Activated CD4-positive, alpha-beta T cell treated with anti-CD3 and anti-CD28 coated beads, Interleukin-2, amount 50 U/mL, for 1 hour (primary cell): ENCODE measurements at places on chromosomes 1 and 21.

- DNase-seq: no peak
Measured at GRCh38 chr21:36615274-36615964, 83.5 kb upstream of the SIM2 start.

GRCh38 chr1:79741720-79742421 lies 735.3 kb upstream of the ADGRL4 start:
- no peak for DNase-seq

DNA sequence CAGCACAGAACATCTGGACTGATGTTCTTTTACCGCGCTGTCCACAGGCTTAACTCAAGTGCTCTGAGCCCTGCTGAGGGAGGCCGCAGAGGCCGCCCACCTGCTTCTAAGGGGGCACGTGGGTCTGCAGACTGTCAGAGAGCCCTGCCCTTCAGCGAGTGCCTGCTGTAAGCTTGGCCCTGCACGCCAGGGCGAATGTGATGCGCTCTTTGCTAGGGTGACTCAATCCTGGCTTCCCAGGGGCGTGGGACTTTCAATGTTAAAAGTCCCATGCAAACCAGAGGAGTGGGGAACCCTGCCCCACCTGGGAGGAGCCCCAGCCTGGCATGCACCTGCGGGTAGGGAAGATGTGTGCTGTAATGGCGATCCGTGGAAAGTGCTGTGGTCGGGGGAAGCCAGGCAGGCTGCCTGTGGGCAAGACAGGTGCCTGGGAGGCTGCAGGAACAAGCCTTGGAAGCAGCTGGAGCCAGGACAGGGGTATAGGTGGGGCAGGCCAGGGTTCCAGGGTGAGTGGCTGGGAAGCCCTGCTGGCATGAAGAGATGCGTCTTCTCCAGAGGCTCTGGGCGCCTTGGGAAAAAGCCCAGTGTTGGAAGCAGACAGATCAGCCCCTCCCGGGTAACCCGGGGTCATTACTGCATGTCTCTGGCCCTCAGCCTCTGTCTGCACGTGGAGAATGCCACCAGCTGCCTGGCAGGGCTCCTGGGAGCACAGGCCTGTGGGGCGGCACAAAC lies 594 bp upstream of the PANK4 start:
- DNase-seq: no peak

DNA sequence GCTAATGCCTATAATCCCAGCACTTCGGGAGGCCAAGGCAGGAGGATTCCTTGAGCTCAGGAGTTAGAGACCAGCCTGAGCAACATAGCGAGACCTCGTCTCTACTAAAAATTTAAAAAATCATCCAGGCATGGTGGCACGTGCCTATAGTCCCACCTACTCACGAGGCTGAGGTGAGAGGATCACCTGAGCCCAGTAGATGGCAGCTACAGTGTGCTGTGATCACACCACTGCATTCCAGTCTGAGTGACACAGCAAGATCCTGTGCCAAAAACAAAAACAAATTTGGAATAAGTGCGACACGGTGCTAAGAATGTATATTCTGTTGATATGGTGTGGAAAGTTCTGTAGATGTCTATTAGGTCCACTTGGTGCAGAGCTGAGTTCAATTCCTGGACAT lies 15.1 kb downstream of the USP33 start:
- no peak for DNase-seq

DNA sequence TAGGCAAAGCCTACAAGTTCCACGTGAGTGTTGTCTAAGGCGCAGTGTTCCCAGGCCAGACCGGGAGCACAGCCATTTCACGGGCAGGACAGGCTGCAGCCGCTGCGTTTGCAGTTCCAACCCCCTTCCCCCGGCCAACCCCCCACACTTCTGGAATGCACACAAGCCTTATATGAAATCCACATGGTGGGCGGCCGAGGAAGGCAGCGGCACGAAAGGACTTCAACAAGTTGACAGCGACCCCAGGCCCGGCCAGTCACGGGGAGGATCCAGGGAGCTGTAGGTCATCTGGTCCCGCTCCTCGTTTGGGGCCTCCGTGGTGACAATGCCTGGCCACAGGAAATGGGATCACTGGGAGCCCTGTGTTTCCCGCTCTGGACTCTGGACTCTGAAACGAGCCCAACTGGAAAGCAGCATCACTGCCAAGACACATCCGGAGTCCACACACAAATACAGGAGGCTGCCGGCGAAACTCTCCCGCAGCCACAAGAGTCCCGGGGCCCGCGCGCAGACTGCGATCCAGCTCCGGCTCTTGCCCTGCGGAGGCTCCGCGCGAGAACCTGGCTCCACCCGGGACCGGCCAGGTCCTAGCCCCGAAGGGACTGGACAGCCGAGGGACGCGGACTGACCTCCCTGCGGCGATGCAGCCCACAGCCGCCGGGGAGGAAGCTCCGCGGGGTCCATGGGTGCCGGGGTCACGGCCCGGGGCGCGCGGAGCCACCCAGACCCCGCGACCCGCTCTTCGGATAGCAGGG lies 794 bp downstream of the NID1 start:
- DNase-seq: peak; percentile 16

- no peak for DNase-seq
Measured at GRCh38 chr1:187481581-187482148, 652.9 kb downstream of the PLA2G4A start.

- no peak for DNase-seq
Measured at GRCh38 chr1:37723072-37723389, 30.7 kb downstream of the CDCA8 start.

- no peak for DNase-seq
Measured at GRCh38 chr21:34553151-34553952, 41.3 kb upstream of the KCNE1 start.

DNA sequence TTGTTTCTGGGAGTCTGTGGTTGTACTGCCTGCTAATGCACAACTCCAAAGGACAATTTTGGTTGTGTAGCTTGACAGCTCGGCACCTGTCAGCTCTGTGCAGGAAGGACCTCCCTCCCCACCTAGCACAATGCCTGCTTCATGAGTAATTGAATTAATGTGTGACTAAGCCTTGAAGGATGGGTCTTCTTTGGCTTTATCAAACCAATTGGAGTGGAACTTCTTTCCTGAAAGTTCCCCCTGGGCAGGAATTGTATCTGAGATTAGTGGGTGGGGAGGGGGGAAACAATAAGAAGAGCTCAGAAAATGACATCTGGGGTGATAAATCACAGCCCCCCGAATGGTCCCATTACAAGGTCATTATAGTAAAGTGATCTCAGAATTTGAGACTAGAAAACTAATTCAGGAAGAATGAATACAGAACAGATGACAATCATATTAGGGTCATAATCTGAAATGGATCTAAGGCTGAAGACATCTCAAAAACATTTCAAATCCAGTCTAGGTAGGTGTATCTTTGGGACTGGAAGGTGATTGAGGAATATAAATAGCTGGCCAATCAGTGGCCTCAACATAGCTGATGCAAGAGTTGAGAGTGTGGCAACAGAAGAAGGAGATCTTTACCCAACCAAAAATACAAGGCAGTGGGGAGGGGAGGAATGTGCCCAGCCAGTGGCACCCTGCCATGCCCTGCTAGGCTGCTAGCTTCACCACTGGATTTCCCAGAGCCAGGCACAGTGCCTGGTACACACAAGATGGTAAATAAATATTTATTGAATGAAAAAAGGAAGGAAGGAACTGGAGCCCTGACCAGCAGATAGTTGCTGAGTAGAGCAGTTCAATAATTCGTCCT lies 10.1 kb upstream of the SESN2 start:
- DNase-seq: peak; percentile 17

GRCh38 chr1:917076-917459 lies 6.7 kb upstream of the SAMD11 start:
- no peak for DNase-seq

- DNase-seq: no peak
Measured at GRCh38 chr1:151165281-151165737, 393 bp downstream of the LYSMD1 start.

DNA sequence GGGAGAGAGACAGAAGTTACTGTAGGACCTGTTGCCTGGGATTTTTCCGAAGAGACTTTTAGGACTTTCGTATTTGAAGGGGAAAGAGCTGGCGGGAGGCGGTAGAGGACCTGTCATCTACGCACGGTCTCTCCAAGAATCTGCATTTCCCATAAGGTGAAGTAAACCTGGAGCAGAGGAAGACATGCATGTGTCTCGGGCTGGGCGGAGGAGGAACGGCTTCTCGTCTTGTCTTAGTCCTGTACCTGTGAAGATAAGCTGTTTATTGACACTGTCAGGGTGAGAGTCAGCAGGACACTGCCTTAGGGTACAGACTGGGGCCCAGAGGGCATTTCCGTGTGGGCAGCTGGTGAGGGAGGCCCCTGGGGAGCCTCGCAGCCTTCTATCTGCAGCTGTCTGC lies 123.4 kb upstream of the COL6A1 start:
- DNase-seq: no peak

DNA sequence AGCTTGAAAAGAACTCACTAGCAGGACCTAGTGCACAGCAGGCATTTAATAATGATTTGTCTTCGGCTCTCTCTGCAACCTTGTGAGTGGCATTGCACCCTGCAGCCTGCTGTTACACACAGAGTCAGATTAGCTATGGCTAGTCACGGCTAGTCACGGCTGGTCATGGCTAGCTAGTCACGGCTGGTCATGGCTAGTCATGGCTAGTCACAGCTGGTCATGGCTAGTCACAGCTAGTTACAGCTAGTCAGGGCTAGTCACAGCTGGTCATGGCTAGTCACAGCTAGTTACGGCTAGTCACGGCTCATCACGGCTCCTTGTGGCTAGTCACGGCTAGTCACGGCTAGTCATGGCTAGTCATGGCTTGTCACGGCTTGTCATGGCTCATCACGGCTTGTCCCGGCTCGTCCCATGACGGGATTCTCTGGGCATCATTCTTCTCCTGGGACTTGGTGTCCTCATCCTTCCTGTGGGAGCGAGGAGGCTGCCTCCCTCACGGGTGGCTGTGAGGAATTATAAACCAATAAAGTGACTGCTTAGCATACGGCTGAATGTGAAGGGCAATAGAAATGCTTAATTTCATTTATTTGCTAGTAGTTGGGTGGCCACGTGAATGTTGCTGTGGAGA lies 12.5 kb upstream of the KIF26B start:
- DNase-seq: no peak

DNA sequence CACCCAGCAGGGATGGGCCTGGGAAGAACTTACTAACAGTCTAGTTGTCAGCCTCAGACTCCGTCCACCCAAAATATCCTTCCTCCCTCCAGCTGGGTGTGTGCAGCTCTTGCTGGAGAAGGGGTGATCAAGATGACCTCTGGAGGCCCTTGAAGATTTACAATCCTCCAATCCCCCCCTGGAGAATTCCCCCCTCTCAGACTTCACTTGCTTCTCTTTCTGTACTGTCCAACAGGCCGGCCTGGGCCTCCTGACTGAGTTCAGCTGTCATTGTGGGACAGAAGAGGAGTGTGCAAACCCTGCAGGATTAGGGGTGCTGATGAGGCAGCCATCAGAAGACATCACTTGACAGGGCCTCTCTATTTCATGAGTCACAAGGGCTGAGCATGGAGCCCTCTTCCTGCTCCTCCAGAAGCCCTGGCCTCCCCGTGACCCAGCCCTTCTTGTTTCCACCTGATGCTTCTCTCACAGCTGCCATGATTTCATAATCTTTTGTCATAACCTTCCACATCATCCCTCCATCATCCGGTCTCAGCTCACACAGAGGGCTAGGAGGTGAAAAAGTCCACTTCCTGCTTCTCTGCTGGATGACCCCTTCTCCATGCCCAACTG lies 17.5 kb upstream of the IGFN1 start:
- DNase-seq: no peak

- no peak for DNase-seq
Measured at GRCh38 chr1:63592536-63593302, 492 bp upstream of the PGM1 start.

DNA sequence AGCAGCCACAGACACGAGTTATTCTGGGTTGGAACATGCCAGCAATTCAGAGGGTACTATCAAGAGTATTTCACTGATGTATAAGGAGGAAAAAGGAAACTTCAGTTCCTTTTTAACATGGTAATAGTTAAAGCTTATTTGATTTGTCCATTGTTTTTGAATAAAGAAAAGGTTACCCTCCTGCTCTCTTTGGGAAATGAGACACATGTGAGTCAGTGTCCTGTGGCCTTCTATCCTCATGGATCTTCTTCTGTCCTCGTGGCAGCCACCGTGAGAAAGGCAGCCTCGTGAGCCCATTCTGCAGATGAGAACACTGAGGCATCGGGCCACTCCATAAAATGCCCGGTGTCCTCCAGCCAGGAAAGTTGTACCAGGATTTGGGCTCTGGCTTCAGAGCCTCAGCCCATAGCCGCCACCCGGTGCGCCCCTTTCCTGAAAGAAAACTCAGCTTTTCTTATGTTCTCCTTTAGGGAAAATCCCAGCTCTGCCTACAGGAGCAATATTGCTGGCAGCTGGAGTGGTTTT lies 24.8 kb downstream of the KCNAB2 start:
- no peak for DNase-seq

DNA sequence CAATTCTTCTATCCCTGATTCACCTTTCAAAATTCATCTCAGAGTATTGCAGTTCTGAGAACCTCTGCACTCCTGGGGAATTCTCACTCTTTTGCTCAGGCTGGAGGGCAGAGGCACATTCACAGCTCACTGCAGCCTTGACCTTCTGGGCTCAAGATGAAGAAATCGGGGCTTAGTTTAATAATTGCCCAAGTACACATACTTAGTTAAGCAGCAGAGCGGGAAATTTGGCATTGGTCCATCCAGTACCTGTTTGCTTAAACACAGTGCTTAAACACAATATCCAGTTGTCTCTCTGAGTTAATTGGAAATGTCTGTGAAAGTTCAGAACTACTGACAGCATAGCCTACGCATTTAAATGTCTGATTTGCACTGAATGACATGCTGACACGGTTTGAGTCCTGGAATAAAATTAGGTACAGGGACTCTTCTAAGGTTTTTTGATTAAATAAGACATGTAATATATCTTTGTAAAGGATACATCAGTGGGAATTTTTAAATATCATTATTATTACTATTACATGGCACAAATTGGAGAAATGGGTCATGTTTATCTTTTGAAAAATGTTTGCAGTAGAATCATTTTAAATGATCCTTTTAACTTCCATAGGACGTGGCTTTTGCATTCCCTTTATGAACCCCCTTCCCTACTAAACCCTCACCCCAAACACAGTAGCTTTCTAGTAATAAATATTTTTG lies 337.4 kb downstream of the SRGAP2C start:
- no peak for DNase-seq

GRCh38 chr1:104182251-104182650 lies 432.6 kb downstream of the AMY1C start:
- no peak for DNase-seq

GRCh38 chr1:116766616-116767469 lies 12.6 kb downstream of the CD2 start:
- DNase-seq: no peak

DNA sequence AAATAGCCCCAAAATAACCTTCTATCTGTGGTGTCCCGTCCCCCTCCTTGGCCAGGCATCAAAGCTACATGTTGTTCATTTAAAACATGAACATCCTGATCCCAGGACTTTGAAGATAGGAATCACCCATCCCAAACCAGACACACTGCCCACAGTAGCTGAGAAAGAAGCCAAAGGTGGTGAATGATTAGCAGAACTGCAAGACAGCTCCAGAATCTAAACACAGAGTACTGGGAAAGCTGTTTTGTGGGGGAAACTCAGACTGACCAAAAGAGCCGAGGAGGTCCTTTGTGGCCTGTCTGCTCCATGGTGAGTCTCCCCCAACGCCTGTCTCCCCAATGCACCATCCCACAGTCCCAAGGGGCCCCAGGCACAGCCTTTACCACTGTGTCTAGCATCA lies 7.3 kb upstream of the TEDDM1 start:
- DNase-seq: no peak

GRCh38 chr1:242187171-242187570 lies 188.3 kb upstream of the MAP1LC3C start:
- DNase-seq: no peak
